ENCODE measurements at places on chromosomes 4 and X.

GRCh38 chrX:100208076-100208475, 202.0 kb downstream of the PCDH19 start:
- no peak for DNase-seq

GRCh38 chrX:86133761-86134160, 14.5 kb upstream of the DACH2 start:
- DNase-seq, result peak; percentile 41

- no peak for DNase-seq
These were observed 173.0 kb upstream of the CASK start for GRCh38 chrX:42096265-42096920.

DNA sequence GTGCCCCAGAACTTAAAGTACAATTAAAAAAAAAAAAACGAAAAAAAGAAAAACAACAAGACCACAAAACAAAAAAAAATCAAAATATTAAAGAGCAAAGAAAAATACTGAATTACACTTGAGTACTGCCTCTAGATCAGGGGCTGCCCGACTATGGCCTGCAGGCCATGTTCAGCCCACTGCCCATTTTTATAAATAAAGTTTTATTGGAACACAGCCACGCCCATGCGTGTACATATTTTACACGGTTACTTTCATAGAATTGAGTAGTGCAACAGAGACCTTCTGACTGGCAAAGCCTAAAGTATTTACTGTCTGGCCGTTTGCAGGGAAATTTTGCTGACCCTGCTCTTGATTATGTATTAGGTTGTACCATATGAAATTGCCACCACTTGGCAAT, 130.5 kb downstream of the ATXN3L start:
- DNase-seq, result no peak

GRCh38 chr4:48247142-48247877, 22.3 kb downstream of the TEC start:
- DNase-seq, result peak; percentile 86

- DNase-seq, result no peak
These were observed 356.8 kb upstream of the PCDH10 start for GRCh38 chr4:132792310-132792709.
